ENCODE measurements at places on chromosomes 3 and 15.
A peak's percentile ranks its signal among the peaks of the same experiment; 100 is the strongest.

DNA sequence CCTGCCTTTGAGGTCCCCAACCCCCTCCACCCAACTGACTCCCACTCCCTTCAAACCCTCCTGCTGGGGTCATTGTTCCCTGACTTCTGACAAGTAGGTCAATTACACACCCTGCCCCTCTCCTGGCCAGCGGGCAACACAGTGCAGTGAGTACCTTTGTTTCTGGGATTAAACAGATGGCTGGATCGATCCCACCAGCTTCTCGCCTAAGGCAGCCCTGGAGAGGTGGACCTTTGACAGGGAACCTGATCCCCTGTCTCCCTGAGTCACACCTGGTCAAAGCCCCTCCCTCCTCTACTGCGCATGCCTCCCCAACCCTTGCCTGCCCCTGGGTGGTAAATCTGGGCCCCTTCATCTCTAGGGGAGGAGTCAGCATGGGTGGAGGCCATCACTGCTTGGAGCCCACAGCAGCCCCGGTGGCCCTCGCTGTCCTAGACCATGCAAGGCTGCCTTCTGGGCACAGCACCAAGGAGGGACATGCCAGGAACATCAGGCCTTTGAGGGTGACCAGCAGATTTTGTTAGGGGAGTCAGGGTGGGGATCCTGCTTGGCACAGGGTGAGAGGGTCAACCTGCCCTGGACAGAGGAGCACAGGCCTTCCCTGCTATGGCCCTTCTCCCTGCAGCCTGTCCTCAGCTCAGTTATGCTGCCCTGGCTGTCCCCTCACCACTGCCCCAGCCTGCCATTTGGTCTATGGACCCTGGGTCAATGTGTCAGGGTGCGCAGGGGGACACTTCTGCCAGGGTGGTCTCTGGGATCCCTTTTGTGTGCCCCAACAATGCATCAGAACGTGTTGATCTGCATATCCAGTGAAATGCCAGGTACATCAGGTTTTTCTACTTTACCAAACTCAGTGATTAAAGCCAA lies 9.8 kb upstream of the PRR23E start:
- no peak for DNase-seq

GRCh38 chr15:32718821-32719716 lies 1.3 kb downstream of the GREM1 start:
- DNase-seq = no peak

DNA sequence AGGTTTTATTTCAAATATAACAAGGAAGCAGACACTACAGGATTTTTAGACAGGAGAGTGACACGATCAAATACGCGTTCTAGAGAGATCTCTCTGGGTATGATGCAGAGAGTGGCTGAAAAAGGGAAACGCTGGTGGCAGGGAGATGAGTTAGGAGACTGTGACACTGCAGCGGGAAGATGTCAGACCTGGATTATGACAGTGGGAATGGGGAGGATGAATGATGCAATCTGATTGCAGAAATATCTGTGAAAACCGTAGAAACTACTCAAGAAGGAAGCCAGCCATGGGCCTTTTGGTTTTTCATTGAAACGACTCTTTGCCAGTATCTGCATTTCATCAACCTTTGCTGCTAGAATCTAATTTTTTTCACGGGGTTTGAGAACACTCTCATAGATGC lies 157.9 kb downstream of the FAM43A start:
- peak; percentile 86 for DNase-seq

GRCh38 chr15:68227643-68228142 lies 1.8 kb downstream of the CLN6 start:
- no peak for DNase-seq

- no peak for DNase-seq
Observed at GRCh38 chr3:29696311-29696710, 415.4 kb downstream of the RBMS3 start.

- peak; percentile 94 for DNase-seq
Observed at GRCh38 chr3:125128861-125129501, 73.2 kb upstream of the HEG1 start.

GRCh38 chr15:61083788-61084134 lies 145.3 kb downstream of the RORA start:
- DNase-seq = no peak

GRCh38 chr3:63967675-63968611 lies 55.4 kb downstream of the PSMD6 start:
- DNase-seq = peak; percentile 70

DNA sequence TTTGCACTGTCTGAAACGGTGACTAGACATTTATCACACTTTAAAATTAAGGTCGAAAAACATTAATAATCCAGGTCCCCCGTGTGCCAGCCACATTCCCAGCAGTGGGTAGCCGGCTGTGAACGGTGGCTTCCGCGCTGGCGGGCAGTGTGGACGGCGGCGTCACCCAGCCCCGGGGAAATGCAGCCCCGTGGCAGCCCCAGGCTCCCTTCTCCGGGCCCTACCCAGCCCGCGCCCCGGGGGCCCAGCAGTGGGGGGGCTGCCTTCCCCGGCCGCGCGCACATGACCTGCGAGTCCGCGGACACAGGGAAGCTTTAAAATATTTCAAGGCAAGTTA lies 25.3 kb downstream of the GABRA5 start:
- no peak for DNase-seq

GRCh38 chr3:119529883-119530282 lies 29.5 kb downstream of the CD80 start:
- no peak for DNase-seq

DNA sequence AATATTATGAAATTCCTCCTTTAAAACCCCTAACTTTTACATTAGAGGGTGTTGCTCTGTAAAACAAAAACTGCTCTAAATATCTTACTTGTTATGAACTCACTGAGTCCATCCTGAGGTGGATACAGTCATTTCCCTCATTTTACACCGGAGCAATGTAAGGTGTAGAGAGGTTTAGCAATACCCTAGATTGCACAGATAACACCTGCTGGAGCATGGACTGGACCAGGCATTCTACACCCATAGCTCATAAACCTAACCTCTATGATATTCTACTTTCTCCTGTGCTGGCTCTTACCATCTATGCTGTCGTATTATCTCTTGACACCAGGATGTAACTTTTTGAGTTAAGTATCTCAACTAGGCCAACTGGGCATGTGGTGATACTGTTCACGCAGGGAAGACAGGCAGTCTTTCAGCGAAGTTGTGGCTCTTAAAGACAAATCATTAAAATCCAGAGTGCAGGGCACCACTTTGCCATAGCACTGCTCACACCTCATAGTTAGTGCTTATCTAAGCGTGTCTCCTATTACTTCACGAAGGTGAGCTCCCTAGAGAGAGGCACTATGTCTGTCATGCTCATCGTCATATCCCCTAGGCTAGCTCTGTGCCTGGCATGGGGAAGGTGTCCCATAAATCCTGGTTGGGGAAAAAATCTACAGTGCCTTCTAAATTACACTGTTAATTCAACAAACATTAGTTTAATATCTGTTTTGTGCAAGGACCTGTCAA lies 100.1 kb upstream of the SLC2A2 start:
- DNase-seq = no peak

DNA sequence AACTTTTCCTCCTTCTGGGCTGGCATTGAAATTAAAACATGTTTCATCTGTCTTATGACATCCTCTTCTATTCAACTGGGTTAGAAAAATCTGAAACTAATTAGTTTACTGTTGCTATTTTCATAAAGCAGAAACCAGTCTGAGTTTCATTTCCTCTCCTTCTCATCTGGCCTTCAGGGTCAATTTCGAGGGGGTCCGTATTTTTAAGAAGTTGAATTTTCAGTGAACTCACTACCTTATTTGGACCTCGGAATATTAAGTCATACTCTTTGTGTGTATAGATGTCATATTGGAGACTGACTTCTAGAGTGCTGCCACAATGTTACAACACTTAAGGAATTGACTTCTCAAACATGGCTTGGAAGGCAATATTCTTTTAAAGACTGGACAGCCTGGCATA lies 485.9 kb downstream of the SQOR start:
- DNase-seq = peak; percentile 91

DNA sequence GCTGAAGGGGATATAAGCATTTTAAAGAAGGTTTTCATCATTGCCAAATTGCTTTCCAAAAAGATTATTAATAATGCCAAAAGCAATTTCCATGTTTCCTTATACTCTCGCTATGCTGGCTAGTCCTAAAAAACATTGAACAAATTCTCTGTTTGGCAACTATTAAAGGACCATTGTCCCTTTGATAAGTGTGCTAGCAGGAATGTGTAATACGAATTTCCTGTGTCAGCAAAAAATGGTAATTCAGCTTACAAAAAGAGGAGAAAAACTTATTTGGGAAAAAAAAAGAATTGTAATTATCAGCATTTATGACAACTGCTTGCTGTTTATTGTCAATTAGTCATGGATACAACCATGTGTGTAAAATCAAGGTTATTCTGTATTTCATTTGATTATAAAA lies 138.6 kb downstream of the TBL1XR1 start:
- DNase-seq = no peak

GRCh38 chr3:171829841-171830517 lies 13.2 kb upstream of the TMEM212 start:
- DNase-seq = peak; percentile 17

GRCh38 chr3:74693696-74694393 lies 79.4 kb upstream of the CNTN3 start:
- DNase-seq = no peak

GRCh38 chr3:181790561-181790960 lies 78.8 kb downstream of the SOX2 start:
- DNase-seq = no peak

DNA sequence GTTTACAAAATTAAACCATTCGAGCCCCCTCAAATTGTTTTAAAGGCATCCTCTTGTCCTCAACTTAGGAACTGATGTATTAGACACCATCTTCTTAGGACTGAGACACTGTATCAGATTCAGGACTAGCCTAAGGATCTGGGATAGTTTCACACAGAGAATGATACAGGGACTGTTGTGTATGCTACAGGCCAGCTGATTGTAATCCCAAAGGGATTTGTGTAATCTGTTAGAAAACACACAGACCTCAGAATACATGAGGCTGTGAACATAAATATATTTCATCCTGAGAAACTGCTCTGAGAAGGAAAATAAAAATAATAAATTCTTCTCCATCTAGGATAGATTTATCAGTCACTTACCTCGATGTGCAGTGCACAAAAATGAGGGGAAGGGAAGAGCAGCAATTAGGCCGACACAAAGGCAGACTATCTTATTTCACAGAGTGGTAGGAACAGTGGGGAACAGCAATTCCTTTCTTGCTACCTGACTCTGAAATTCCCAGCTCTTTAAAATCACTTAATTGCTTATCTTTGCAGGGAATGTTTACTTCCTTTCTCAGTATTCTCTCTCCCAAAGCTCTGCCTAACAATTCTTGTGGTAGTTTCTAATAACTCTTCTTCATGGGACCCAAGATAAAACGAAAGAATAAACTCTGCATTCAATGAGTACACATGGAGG lies 322.5 kb downstream of the MAGI1 start:
- DNase-seq = no peak

GRCh38 chr15:74571191-74571590 lies 30.2 kb downstream of the ARID3B start:
- no peak for DNase-seq

DNA sequence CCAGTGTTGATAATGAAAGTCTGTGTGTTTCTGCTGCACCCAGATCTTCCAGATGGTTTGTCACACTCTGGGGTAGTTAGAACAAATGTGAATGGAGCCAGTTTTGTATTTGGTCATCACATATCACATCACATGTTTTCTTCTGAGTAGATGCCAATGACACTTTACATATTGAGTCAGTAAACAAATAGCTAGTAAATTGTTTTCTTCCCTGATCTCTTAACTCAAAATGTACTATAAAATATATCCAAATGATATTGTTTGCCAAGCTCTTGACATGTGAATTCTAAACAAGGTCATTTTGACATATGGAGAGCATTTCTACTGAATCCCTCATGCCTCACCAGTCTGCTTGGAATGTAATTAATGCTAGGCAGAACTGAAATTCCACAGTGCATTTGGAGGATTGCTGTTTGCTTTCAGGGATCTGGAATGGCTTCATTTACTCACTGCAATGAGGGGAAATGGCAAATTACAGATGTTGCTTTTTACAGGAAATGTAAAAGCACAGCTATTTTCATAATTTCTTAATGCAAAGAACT lies 45.0 kb downstream of the PDHB start:
- no peak for DNase-seq

DNA sequence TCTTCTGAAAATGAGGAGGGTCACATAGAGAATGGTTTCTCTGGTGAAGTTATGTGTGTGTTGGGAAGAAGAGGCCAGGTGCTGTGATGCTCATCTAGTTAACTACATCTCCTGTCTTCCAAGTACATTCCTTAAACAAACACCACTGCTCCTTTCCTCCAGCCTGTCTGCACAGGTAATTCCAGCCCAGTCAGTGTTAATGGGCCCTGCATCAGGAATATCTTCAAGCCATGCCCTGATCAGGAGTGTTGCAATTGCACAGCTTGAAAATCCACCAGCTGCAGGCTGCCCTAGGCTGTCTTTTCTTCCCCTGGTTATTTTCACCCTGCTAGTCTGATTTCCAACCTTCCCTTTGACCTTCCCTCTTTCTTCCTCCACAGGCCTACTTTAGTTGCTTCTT lies 41.9 kb upstream of the LMOD3 start:
- DNase-seq = no peak

- no peak for DNase-seq
Observed at GRCh38 chr15:86894269-86894668, 814.6 kb downstream of the AGBL1 start.

GRCh38 chr15:63896336-63897115 lies 62.8 kb upstream of the HERC1 start:
- DNase-seq = peak; percentile 97

- peak; percentile 63 for DNase-seq
Observed at GRCh38 chr3:197297476-197298340, 704 bp downstream of the DLG1 start.

DNA sequence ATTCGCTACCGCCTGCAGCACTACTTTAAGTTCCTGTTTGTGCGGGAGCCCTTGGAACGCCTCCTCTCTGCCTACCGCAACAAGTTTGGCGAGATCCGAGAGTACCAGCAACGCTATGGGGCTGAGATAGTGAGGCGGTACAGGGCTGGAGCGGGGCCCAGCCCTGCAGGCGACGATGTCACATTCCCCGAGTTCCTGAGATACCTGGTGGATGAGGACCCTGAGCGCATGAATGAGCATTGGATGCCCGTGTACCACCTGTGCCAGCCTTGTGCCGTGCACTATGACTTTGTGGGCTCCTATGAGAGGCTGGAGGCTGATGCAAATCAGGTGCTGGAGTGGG lies 995 bp downstream of the CHST14 start:
- peak; percentile 47 for DNase-seq

DNA sequence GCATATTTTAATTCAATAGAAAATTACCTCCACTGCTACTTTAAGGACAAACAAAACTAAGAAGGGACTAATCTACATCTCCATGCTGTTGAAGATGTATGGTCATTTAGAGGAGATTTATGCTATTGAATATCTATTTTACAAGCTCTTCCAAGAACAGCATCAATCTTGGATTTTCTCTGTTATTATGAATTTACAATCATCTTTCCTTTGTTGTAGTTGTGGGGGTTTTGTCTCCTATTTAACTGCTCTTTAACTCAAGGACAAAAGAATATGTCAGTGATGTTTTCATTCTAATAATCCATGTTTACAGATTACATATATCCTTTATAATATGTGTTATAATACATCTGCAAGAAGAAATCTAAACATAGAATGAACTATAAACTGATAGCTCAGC lies 907.8 kb downstream of the ROBO2 start:
- DNase-seq = no peak

- DNase-seq = no peak
Observed at GRCh38 chr3:183317271-183317670, 64.2 kb downstream of the B3GNT5 start.

- DNase-seq = peak; percentile 21
Observed at GRCh38 chr3:47296562-47297302, 14.0 kb downstream of the KLHL18 start.

GRCh38 chr15:60582370-60583036 lies 103.6 kb upstream of the ICE2 start:
- no peak for DNase-seq
